ENCODE measurements at places on chromosomes 4 and X.

DNA sequence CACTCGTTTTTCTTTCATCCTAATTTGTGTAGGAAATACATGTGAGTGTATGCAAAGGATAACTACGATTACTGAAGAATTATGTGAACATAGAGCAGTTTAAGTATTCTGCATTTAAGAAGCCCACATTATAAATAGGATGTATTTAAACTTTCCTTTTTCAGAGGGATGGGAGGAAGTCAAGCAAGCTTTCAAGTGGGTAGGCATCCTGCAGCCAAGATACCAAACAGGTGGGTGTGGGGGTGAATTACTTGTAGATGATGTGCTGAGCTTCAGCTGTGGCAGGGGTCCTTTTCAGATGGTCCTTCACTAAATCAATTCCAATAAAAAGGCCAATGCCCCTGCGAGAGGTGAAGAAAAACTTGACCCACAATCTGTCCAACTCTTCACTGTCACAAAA lies 16.3 kb downstream of the ETNPPL start:
- DNase-seq = no peak

DNA sequence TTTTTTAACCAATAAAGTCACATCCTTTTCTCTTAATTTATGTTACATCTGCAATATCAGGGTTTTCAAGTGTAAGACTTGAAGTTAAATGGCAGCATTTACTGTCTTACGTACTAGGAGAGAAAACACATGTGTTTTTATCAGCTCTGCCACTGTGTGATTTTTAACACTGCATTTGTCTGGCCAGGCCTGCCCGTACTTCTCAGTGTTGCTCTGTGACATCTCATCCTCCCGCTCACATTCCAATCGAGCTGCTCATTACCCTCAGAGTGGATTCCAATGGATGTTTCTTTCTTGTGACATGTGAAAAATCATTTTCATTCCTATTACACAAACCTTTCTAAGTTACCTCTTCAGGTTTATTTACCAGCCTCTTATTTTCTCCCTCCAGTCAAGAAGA lies 420.3 kb downstream of the FAT4 start:
- DNase-seq = no peak

GRCh38 chr4:186593587-186593973 lies 38.2 kb upstream of the MTNR1A start:
- DNase-seq = no peak

DNA sequence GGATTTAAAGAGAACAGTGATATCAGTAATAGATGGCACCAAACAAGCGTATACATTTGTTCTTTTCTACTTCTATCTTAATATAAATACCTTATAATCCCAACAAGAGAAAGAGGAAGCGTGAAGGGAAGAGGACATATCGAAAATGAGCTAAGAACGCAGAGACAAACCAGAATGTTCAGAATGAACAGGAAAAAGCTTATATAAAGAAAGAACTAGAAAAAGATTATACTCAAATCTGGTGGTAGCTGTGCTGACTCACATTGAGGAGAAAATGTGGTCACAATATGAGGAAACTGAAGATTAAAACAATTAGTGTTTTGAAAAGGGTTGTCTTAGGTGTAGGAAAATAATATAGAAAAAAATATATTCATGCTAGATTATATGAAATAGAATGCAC lies 2.0 kb upstream of the GPR34 start:
- no peak for DNase-seq

DNA sequence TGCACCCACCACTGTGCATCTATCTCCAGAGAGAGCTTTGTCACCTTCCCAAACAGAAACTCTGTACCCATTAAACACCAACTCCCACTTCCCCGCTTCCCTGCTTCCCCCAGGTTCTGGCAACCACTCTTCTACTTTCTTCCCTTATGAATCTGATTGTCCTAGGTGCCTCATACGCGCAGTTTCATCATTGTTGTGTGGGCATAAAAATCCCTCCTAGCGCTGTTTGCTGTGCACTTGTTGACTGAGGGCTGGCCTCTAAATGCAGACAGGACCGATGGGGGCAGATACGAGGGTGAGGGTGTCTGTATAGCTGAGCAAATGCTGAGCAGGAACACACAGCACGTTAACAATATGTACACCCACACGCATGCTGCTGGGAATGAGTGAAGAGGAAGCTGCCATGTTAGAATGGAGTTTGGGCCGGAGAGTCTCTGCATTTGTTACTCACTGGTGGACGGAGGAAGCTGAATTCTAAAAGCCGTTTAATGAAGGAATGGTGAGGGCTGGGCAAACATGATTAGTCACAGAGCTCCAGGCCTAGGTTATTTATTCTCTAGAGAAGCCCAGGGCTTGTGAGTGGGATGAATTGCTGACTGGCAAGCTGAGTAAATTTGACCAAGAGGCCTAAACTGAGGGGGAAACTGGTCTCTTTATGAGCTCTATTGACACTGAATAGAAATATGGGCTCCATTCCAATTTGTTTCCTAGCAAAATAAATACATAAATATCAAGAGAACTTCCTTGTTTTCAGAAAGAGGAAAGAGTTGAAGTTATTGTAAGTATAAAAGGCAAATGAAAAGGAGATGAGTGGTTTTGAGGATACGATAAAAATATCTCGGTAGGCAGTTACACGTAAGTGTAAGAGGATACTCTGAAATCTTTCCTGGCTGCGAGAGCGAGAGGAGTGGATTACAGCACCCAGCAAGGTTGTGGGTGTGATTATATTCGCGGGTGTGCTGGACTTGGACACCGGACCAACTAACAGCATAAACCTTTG lies 95.9 kb upstream of the RPS6KA3 start:
- no peak for DNase-seq

GRCh38 chr4:48491514-48492176 lies 1.6 kb downstream of the ZAR1 start:
- no peak for DNase-seq

GRCh38 chr4:38086151-38086848 lies 126.1 kb downstream of the PTTG2 start:
- DNase-seq = no peak

- no peak for DNase-seq
Observed at GRCh38 chr4:47483745-47484144, 1.3 kb upstream of the ATP10D start.

DNA sequence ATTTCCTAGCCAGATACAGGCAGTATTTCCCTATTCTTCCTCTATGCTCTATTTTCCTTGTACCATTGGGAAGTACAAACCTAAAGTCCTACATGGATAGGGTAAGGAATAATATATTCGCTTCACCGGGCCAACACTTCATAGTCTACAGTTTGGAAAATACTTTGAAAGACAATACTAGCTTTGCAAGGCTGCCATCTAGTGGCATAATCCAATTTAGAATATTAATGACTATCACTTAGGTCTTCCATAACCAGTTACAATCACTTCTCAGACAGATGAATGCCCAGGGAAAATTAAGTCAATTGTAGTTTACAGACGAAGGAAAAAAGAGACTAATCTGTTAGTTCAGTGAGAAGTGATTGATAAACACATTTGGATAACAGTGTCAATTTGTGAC lies 141.0 kb upstream of the FAM47C start:
- DNase-seq = no peak

- no peak for DNase-seq
Observed at GRCh38 chrX:137749246-137749645, 183.3 kb downstream of the ZIC3 start.

GRCh38 chr4:144644368-144645101 lies 1.4 kb upstream of the HHIP start:
- no peak for DNase-seq

DNA sequence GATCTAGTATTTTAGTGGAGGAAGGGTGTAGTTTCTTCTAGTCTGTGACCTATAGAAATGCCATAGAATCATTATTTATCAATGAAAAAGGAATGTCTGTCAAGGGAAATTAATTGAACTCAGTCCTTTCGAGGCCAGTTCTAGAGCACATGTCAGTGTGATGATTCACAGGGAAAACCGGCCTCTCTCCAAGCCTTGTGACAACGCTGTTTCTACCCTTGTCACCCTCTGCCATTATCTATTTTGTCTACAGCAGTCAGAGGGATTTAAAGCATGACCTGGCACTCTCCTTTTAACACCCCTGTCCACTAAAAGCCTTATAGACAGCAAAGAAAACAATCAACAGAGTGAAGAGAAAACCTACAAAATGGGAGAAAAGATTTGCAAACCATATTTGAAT lies 119.8 kb downstream of the DRD5 start:
- DNase-seq = no peak

GRCh38 chrX:50154429-50154828 lies 46.4 kb downstream of the AKAP4 start:
- no peak for DNase-seq

DNA sequence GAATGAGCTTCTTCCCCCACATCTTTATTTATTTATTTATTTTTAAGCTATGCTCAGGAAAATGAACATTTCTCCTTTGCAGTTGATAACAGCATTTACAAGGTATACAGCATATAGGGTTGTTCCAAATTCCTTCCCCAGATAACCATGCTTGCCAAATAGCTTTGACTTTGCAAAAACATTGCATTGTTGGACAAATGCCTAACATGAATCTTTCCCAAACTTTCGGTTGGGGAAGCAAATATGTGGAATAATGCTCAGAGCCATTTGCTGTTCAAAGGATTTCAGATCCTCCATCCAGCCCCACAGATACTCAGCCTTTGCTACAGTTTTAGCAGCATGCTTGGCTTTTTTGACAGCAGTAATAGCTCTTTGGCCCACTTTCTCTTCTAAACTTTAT lies 127.2 kb upstream of the AGA start:
- DNase-seq = no peak

All from NCI-H187 treated with DMSO at 0.1 percent for 48 hours (cell line).